ENCODE measurements at places on chromosomes 7 and 10.
A peak's percentile ranks its signal among the peaks of the same experiment; 100 is the strongest.

GRCh38 chr10:82914655-82915136 is 1039.7 kb downstream of the NRG3 start:
- no peak for DNase-seq

DNA sequence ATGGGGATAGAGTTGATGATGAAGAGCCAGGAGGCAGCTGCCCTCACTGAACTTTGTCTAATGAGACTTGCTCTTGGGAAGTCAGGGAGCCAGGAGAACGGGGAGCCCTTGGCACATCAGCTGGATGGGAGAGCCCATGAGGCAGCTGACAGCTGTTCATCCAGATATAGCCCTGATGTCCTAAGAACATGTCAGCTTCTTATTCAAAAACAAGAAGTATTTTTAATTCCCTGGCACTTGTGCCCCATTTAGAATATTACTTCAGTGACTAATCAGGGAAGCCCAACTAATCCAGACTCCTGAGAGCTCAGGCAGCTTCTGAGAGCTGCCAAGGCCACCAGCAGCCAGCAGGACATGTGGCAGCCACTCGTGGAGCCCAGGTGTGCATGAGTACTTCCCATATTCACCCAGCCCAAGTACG is 363.4 kb downstream of the GRID1 start:
- no peak for DNase-seq

DNA sequence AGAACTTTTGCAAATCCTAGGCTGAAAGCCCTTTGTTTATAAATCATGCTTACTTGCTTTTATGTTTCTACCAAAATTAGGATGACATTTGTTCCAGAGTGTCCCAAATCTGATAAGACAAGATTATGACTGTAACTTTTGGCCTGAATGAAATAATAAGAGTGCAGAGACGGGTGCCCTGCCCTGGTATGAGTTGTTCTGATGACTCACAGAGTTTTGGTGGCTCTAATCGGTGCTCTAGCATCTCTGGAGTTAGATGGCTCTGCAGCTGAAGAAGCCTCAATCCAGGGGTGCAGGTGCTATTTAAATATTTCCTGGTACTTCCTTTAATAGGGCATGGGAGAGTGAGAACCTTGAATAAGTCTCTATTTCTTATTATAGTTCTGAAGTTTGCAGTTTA is 102.2 kb upstream of the ELMO1 start:
- no peak for DNase-seq

GRCh38 chr7:102836191-102836919 is 76.4 kb upstream of the LRRC17 start:
- no peak for DNase-seq

- no peak for DNase-seq
These were observed 39.2 kb upstream of the FZD9 start for GRCh38 chr7:73394422-73394821.

DNA sequence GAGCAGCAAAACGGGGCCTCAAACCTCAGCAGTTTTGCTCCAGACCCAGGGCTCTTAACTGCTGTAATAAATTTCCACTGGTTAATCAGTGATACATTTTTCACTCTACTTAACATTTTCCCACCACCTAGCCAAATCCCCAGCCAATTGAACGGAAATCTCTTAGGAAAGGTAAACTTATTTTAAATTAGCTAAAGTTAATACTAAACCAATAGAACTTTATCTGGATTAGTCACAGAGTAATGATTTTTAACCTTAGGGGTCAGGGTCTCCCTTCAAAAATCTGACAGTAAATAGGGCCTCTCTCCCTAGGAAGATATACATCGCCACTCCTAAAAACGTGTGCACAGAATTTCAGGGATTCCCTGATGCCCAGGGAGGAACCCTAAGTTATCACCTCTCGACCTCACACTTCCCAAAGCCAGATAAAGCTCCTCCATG is 87.4 kb upstream of the KMT2E start:
- no peak for DNase-seq

- no peak for DNase-seq
These were observed 237.9 kb upstream of the MYO3A start for GRCh38 chr10:25696013-25696708.

- no peak for DNase-seq
These were observed 476 bp upstream of the RET start for GRCh38 chr10:43076311-43076875.

- DNase-seq: no peak
These were observed 282.8 kb downstream of the SNX10 start for GRCh38 chr7:26574476-26574875.

GRCh38 chr7:105802604-105803428 is 73.6 kb downstream of the ATXN7L1 start:
- no peak for DNase-seq

- peak; percentile 36 for DNase-seq
These were observed 1.0 kb downstream of the CDK6 start for GRCh38 chr7:92835261-92835850.

- DNase-seq: no peak
These were observed 43.3 kb upstream of the EZH2 start for GRCh38 chr7:148927123-148928045.

GRCh38 chr10:113980408-113981087 is 63.1 kb upstream of the ADRB1 start:
- no peak for DNase-seq

DNA sequence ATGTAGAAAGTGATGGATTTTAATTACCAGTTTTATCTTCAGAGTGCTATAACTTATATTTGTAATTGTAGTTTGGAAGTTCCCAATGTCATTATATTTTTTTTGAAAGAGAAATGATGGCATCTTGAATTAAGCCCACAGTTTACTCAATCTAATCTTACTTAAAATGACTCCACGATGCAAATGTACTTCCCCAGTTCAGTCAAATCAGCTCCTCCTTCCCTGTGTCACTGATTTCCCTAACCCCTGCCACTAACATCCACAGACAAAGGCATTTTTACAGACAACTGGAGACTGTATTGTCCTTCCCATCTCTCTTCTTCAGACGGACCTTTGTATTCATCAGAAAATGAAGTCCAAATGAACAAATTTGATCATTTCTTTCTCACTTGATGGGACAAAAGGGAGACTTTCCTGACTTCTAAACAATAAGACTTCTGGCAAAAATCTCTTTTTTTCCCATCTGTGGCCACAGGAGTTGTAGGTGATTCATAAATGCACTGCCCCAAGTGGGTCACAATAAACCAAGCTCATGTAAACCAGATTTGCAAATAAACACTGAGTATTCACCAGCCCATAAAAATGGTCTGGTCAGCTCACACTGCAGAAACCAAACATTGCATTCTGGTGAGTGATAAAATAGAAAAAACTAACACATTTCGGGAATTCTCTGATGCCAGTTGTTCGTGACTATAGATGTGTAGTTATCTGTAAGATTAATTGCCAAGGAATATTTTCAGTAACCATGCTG is 162.9 kb downstream of the FANK1 start:
- DNase-seq: peak; percentile 25

- no peak for DNase-seq
These were observed 965 bp downstream of the ZCCHC24 start for GRCh38 chr10:79444199-79445119.

DNA sequence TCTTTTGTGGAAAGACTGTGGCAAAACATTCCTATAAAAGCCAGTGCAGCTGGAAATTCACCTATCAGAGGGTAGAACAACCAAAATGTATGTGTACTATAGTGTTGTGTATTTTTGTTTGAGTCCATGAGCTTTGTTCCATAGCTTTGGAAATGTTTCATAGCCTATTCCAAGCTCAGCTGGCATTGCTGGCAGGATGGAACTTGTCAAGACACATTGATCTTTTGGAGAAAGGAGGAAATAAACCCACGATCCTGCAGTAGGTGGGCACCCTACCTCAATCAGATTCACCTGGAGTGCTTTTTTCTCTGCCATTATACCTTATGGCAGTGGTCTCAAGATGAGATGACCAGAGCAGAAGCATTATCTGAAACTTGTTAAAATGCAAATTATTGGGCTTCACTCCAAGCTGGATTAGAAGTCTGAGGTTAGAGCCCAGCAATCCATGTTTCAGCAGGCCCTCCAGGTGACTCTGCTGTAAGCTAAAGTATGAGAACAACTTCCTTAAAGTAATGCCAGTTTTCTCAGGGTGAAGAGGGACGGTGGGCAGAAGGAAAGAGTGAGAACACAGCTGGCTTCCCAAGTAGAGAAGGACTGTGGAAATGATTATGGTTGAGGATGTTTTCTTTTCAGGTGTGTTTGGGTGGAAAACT is 30.3 kb upstream of the CDK1 start:
- DNase-seq: no peak

GRCh38 chr7:113460067-113460466 is 341.7 kb upstream of the SMIM30 start:
- DNase-seq: no peak
